ENCODE measurements at places on chromosomes 2 and 18.

- no peak for DNase-seq
Measured at GRCh38 chr2:64273524-64274398, 129.5 kb upstream of the PELI1 start.

GRCh38 chr2:158432117-158432516 lies 24.4 kb downstream of the CCDC148 start:
- DNase-seq = no peak

- no peak for DNase-seq
Measured at GRCh38 chr2:10599089-10599488, 90.7 kb downstream of the NOL10 start.

GRCh38 chr2:138036522-138036921 lies 72.2 kb downstream of the HNMT start:
- no peak for DNase-seq

DNA sequence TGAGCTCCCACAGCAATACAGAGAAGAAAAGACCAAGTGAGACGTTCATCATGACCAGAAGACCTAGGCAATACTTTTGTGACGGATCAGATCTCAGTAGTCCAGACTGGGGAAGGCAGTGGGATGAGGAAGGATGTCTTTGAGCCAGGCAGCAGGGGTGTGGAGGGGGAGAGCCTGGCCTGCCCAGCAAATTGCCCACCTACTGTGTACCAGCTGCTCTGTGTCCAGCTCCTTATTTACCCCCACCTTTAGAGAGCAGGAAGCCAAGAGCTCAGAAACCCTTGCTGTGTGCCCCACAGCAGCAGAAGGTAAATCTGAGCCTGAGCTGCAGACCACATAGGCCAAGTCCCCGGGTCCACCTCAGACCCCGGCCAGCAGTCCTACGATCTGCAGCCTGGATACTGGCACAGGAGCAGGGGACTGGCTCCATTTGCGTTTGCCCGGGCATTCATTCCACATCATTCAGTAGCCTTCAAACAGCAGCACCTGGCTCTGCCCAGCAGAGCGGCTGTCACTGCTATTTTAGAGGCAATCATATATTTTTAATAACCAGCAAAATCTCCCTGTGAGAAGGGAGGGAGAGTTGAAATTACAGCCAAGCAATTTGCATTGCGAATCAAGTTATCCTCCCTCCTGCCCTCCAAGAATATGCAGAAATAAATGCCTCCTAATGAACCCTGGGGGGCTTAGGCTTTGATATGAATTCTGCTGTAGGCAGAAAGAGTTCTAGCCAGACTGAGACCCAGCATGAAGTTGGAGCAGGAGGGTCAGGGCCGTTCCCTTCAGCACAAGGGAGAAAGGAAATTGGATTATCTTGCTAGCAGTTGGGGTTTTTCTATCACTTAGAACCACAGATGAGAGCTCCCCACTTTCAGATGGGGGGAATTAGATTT lies 110.0 kb upstream of the FZD7 start:
- DNase-seq = no peak
